Thymus (tissue), 14 donors: ENCODE measurements at places on chromosomes 3 and 15.

- peak; percentile 38 for DNase-seq
These were observed 152.2 kb downstream of the ALCAM start for GRCh38 chr3:105518806-105519418.

DNA sequence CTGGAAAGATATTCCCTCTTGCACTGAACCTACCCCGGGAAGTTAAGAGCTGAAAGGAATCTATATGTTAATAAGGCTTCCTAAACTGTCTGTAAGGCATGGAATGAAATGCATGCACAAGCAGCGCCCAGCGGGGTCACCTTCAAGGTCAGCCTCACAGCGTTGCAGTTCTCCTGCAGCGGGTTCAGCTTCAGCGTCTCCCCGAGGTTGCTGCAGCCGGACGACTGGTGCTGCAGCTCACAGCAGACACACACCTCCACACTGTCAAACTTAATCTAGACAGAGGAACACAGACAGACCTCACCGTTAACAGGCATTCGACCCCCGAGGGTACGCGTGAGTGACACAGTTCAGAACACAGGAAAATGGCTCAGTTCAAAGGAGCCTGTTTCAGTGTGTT lies 73.3 kb downstream of the NSMCE3 start:
- no peak for DNase-seq

DNA sequence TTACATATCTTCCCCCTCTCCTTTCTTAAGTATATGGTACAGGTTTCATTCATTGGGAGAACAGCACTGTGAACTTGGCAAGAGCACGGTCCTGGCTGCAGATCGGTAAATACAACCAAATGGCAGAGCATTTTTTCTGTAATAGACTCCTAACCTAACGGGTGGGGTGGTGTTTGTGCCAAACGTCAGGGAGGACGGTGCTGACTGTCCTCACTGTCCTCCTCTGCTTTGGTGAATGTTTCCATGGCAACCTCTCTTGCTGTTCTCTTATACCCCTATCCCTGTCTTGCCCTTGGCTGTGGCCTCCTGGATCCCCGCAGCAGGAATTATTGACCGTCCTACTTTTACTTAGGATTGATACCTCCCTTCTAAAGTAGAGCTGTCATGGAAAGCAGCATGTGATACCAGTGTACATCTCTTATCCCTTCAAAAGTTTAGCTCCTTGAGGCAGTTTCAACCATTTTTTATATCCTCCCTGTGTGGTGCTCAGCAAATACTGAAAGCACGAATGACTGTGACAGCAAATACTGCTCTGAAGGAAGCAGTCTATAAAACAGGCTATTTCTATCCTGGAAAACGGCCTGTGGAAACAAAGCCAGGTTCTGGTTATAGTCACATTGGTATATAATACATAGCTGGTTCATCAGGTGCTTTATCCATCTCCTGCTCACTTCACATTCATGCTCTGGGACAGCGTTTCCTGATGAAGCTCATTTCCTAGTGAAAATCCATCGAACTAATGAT lies 275.4 kb upstream of the C2CD4B start:
- DNase-seq = no peak

- peak; percentile 35 for DNase-seq
These were observed 7.4 kb downstream of the EDEM1 start for GRCh38 chr3:5194801-5195509.

GRCh38 chr15:55799291-55800212 lies 56.6 kb upstream of the PRTG start:
- peak; percentile 39 for DNase-seq

DNA sequence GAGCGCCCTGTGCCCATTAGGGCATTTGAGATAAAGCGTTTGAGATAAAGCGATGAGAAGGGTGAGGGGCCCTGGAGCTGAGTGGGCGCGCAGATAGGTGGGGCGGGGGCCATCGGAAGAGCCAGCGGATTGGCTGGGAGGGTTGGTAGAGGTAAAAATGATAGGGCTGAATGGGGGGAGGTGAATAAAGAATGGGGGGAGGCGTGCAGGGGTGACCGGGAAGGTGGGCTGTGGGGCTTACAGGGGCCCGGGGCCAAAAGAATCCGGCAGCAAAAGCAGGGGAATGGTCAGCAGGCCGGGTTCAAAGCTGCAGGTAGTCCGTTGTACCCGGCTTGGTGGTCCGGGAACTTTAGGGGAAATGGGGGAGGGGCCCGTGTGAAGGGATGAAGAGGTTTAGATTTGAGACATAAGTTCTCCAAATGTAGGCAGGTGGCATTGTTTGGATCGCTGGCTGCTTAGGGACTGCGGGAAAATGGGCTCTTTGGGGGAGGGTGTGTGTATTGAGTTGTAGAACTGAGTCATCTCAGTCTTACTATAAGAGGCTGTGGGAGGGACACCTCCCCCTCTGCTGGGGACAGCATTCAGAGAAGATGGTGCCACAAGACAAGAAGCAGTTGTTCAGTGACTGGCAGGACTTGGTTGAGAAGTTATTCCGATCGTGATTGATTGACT lies 610 bp downstream of the ARID3B start:
- DNase-seq = no peak

DNA sequence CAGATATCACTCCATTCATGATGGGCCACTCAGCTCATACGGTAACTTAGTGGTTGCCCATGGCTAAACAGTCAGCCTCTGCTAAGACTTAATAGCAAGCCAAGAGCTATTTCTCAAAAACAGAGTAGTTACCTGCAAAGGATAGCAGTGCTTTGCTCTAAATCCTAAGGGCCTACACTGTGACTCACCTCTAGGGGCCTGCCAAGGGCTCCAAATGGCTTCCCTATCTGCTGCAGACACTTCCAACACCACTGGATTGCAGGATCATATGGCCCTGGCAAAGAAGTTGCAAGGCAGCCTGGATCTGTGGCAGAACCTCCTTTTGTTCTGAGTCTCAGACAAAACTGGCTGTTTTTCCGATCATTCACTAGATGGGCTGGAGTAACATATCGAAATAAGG lies 17.8 kb downstream of the CGGBP1 start:
- DNase-seq = no peak

DNA sequence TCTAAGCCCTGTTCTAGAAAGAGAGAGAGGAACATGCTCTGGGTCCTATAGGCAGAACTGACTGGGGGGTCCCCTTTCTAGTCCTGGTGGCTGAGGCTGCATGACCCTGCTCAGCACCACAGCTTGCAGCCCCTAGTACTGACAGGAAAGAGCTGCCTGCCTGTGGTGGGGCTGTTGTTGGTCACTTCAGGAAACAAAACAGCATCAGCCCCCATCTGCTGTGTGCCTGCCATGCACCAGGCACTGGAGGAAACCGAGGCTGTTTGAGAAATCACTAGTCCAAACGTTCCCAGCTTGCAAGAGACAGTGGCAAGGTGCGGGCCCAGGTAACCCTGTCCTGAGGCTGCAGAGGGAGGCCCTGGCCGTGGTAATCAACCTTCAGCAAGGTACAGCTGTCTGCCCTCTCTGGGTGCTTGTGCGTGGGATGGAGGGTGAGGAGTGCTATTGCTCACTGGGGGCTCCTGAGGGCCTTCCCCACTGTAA lies 90.6 kb downstream of the IQSEC1 start:
- DNase-seq = no peak

GRCh38 chr15:80070840-80071239 lies 11.4 kb downstream of the ZFAND6 start:
- no peak for DNase-seq

GRCh38 chr3:64900156-64900555 lies 212.4 kb upstream of the ADAMTS9 start:
- no peak for DNase-seq

- DNase-seq = no peak
These were observed 262.1 kb downstream of the NAALADL2 start for GRCh38 chr3:175121225-175121624.

DNA sequence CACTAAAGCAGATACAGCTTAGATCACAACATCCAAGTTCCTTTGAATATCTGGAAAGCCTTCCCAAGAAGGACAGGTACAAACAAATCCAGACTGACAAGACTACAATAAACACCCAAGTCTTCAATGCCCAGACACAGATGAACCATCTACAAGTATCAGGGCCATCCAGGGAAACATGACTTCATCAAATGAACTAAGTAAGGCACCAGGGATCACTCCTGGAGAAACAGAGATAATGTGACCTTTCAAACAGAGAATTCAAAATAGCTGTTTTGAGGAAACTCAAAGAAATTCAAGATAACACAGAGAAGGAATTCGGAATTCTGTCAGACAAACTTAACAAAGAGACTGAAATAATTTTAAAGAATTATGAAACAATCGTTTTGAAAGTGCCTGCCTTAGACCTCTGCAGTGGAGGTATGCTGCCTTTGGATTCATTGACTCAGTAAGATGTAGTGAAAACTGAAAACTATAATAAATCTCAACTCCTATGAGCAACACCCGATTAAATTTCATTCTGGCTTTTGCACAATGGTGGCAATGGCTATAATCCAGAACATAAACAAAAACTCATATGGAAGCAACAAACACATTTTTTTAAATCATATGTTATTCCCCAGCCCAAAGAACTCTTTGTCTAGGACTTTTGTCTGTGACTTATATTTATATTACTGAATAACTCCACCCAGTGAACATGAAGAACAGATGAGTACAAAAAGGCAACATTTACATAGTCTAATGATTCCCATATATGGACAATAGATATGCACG lies 12.6 kb upstream of the COL8A1 start:
- no peak for DNase-seq

DNA sequence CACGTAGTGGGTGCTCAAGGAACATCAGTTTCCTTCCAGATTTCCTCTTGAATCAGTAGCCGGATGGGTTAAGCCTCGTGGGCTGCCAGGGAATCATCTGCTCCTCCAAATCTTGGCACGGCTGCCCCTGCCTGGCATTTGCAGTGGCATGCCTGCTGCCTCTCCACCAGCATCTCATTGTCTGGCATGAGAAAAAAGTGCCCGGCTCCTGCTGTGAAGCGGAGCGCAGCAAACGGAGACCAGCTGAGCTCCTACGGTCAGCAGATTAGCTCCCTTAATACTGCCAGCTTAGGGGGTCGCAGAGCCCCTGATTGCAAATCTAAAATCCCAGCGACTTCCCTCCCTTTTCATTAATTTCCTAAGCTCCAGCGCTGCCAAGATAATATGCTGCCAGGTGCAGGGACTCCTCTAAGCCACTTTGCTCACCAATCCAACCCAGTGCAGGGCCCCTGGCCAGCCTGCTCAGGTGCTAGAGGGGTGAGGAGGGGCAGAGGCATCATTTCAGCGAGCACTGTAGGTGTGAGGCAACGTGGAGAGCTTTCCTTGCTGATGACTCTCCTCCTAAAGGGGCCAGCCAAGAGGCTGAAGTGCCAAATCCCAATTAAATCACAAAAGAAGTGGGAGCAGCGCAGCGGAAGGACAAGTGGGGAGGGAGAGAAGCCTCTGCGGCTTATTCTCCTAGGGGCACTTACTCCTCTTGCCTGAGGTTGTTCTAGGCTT lies 49.6 kb upstream of the ST8SIA2 start:
- no peak for DNase-seq

DNA sequence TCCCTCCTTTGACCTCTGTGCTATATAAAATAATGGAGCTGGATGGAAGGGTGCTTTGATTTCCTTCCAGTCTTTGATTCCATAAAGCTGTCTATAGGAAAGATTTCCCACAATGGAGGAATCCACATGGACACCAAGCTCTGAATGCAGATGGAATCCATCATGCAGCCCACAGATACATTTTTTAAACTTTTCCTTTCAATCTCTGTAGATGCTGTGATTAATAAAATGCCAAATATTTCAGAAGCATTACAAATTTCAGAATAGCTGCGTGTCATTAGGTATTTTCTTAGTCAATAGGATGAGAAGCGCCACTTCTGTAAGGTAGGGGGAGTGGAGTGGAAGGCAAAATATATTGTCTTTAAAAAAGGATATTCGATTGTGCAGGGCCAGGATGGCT lies 489.0 kb downstream of the NTRK3 start:
- DNase-seq = no peak

GRCh38 chr15:84894736-84895425 lies 10.4 kb downstream of the SLC28A1 start:
- DNase-seq = no peak

DNA sequence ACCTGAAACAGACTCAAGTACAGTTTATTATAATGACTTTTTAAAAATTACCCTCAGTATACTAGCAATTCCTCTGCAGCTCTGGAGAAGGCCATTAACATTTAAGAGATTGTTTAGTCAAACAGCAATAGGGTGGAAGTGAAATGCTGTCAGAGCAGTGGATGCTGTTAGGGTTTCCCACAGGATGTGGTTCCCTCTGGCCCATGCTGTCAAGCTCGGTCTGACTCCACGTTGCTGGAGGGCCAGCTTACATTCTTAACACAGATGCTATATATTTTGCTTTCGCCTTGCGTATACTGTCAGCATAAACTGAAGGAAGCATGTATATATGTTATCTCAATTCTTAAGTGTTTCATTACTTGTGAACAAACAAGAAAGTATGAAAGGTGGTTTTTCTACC lies 231.1 kb upstream of the COL8A1 start:
- no peak for DNase-seq

DNA sequence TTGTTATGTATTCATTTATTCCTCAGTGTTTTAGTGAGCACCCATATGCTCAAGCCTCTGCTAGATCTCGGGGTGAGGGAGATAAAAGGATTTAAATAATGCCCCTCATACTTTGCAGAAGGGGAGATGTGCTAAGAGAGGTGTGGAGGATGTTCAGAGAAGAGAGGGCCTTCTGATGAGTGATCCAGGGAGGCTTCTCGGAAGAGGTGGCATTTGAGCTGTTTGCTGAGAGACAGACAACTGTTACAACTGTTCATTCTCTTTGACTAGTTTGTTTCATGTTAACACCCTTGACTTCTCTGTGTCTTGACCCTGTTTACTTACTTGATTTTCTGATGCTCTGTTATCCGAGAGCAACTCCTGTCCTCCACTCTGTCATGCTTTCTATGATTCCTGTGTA lies 34.5 kb downstream of the MFSD1 start:
- DNase-seq = no peak

GRCh38 chr3:52233968-52234367 lies 5.0 kb downstream of the TWF2 start:
- no peak for DNase-seq

DNA sequence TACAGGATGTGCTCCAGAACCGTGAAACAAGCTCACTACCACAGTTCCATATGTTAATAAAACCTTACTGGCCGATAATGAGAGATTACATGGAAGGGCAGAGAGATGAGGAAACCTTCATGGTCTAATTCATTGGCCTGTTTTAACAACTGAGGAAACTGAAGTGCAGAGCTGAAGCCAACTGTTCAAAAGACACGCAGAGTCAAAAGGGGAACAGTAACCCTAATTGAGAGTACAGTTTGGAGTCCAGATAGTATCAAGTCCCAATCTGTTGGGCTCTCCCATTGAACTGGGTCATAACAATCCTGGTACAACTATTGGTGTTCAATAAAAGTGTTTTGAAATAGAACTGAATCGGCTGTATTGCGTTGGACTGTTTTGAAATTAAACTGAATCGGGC lies 69.6 kb downstream of the SLC12A8 start:
- no peak for DNase-seq

- no peak for DNase-seq
These were observed 1.0 kb downstream of the ANP32A start for GRCh38 chr15:68819495-68820294.

- DNase-seq = no peak
These were observed 41.7 kb downstream of the MAP2K5 start for GRCh38 chr15:67584157-67584556.

- DNase-seq = no peak
These were observed 5.1 kb downstream of the ACAA1 start for GRCh38 chr3:38131621-38132369.
